ENCODE measurements at places on chromosomes 5 and 9.

- no peak for DNase-seq
Observed at GRCh38 chr9:90722071-90722470, 79.4 kb upstream of the DIRAS2 start.

DNA sequence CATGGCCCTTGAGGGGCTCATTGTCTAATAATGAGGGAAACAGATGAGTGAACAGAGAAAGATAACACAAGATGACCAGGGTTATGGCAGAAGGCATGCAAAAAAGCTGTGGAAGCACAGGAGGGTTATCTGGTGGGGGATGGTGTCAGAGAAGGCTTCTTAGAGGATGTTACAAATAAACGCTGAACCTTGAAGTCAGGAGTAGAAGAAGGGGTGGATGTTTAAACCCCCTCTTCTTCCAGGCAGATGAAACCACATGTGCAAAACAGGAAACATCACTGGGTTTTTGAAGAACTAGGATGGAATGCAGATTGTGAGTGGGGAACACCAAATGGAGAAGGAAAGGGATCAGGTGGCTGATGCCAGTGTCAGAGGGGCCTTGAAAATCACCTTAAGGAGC, 41.8 kb upstream of the NR5A1 start:
- DNase-seq: no peak

- DNase-seq: no peak
Observed at GRCh38 chr5:88768411-88768810, 114.6 kb downstream of the MEF2C start.

- no peak for DNase-seq
Observed at GRCh38 chr5:2581418-2581817, 170.1 kb downstream of the IRX2 start.

- DNase-seq: no peak
Observed at GRCh38 chr9:92496396-92497176, 14.3 kb upstream of the ASPN start.

GRCh38 chr5:54884195-54884536, 101.2 kb downstream of the ESM1 start:
- DNase-seq: no peak

DNA sequence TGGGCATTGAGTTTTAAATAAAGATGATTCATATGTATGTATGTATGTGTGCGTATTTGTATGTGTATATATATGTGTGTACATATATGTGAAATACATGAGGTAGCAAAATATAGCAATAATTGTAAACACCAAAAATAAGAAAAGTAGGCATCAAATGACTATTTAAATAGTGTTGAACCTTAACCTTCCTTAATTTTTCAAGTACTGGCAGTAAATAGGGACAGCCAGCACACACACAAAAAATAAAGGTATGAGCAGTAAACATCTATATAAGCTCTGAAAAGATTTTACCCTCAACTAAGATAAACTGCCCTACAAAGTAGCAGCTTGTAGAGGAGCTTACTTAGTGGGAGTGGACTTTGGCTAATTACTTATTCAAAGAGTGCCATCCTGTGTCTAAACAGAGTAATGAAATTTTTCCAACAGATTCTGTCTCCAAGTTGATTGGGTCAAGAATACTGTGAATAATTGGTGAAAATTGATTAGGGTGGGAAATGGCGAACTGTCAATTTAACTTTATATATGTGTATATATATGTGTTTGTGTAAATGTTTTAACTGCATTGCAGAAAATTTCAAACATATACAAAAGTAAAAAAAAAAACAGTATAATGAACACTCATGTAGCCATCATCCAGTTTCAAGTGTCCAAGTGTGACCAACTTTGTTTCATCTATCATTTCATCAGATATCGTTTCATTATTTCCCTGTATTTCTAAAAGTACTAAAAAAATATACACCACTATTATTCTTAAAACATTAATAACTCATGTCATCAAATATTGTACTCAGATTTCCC, 2.0 kb upstream of the ADAMTS6 start:
- peak; percentile 75 for DNase-seq

GRCh38 chr5:90506221-90506620, 23.2 kb downstream of the LYSMD3 start:
- DNase-seq: no peak

GRCh38 chr5:95220381-95220780, 64.5 kb downstream of the MCTP1 start:
- DNase-seq: no peak

GRCh38 chr9:114178756-114179450, 23.6 kb downstream of the COL27A1 start:
- no peak for DNase-seq

DNA sequence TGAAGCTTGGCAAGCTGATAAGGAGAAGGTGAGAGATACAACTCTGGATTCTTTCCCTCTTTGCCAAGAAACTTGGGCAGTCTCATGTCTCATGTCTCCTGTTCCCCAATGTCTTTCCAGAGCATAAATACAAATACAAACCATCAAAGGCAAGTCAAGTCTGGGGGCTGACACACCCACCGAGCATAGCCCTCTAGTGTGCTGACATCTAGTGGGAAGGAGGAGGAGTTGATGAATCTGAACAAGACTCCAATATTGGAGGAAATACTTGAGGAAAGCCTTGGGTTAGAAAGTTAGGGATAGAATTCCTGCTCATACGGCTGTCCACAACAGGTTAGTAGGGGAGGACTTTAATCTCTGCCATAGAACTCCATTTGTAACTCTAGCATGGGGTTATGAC, 8.6 kb downstream of the MLANA start:
- DNase-seq: no peak

DNA sequence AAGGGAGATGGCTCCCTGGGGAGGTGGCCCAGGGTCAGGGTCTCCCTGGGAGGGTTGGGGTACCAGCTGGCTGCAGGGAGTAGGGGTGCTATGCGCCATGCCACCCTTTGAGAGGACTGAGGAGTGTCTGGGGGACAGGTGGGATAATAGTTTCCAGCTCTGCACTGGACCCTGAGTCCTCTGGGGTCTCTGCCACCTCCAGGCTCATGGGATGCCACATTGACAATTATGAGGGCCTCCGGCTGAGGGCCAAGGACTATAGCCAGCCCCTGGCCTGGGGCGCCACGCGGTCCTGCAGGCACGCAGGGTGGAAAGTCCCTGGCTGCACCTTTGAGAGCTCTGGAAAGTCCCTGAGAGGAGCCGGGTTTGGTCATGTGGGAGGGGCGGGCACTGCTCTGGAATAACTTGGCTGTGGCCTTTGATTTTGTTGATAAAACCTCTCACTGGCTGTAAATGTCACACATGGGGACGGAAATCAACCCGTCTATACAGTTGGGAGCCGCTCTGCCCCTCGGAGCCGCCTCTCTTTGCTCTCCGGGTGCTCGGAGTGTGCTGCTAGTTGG, 16.0 kb downstream of the TRAF2 start:
- no peak for DNase-seq

GRCh38 chr5:127696683-127697082, 6.5 kb upstream of the CCDC192 start:
- no peak for DNase-seq
